ENCODE measurements at places on chromosomes 4 and X. TPM values are rescaled to one million over a fixed set of nuclear protein-coding genes. Genes with fewer than 3 reads are reported as not detected.

HPGDS gene
- 0.70 TPM for total RNA-seq

- H3K36me3 ChIP-seq: no peaks in the 10 kb centered on the region
- H3K27me3 ChIP-seq: no peaks in the 10 kb centered on the region
- H3K4me3 ChIP-seq: no peak overlapping the region
- DNase-seq: no peak
- no peak overlapping the region for H3K27ac ChIP-seq
- H3K4me1 ChIP-seq: no peaks in the 10 kb centered on the region
Measured at GRCh38 chr4:124806403-124806802, 93.9 kb upstream of the ANKRD50 start.

ASB5 gene
- total RNA-seq: not detected

GRCh38 chr4:26784207-26784865 is 76.3 kb upstream of the STIM2 start:
- H3K27me3 ChIP-seq: no peaks in the 10 kb centered on the region
- DNase-seq: no peak
- H3K27ac ChIP-seq: no peak overlapping the region
- H3K4me3 ChIP-seq: no peak overlapping the region

GRCh38 chr4:25904748-25905082 is 9.3 kb upstream of the SMIM20 start:
- no peaks in the 10 kb centered on the region for H3K27me3 ChIP-seq
- no peak overlapping the region for H3K27ac ChIP-seq
- no peak for DNase-seq
- H3K4me1 ChIP-seq: no peaks in the 10 kb centered on the region

PTPN13 gene
- total RNA-seq: 7.6 TPM

- H3K4me1 ChIP-seq: no peaks in the 10 kb centered on the region
- H3K36me3 ChIP-seq: no peaks in the 10 kb centered on the region
- H3K27me3 ChIP-seq: no peaks in the 10 kb centered on the region
- H3K27ac ChIP-seq: no peak overlapping the region
- H3K4me3 ChIP-seq: no peak overlapping the region
- no peak for DNase-seq
Measured at GRCh38 chr4:128727658-128728057, 81.8 kb upstream of the JADE1 start.

NPY1R gene
- 8.5 TPM for total RNA-seq

TIGD2 gene
- total RNA-seq: 2.9 TPM

DNA sequence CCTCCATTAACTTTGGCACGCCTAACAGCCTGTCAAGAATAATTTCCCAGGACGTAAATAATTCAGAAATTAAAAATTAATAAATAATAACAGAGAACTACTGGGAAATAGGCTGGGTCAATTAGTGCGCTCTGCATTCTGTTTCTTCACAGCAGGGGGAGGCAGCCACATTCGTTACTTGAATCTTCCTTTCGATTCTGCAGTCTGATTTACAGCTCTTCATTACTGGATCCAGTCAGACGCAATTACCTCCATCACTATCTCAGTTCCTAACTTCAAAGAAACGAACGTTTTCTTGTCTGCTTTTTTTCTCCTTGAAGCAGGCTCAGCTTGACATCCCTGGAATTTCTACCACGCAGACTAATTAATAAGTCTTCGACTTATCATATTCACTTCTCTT is 9.0 kb upstream of the RPL34 start:
- DNase-seq: no peak
- H3K27ac ChIP-seq: no peak overlapping the region
- no peaks in the 10 kb centered on the region for H3K27me3 ChIP-seq
- no peaks in the 10 kb centered on the region for H3K36me3 ChIP-seq
- H3K4me3 ChIP-seq: no peak overlapping the region

SPATA4 gene
- total RNA-seq: not detected

DNA sequence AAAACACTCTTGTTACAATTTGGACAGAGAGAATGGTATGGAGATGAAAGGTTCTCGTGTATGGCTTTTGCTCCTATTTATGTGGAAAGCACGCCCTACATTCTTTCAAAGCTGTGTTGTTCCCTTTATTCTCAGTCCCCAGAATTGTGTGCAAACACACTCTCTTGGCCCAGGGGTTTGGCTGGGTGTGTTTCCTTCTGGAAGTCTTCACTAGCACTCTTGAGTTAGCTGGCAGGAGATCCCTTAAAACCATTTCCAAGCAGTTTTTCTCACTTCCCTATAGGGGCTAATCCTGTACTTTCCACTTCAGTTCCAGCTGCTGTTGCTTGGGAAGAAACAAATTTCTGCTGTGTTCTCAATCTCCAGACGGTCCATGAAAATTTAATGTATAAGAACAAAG is 35.1 kb downstream of the FHL1 start:
- H3K36me3 ChIP-seq: no peaks in the 10 kb centered on the region
- no peaks in the 10 kb centered on the region for H3K27me3 ChIP-seq
- H3K4me3 ChIP-seq: no peak overlapping the region
- DNase-seq: no peak
- H3K27ac ChIP-seq: no peak overlapping the region
- no peaks in the 10 kb centered on the region for H3K4me1 ChIP-seq

DNA sequence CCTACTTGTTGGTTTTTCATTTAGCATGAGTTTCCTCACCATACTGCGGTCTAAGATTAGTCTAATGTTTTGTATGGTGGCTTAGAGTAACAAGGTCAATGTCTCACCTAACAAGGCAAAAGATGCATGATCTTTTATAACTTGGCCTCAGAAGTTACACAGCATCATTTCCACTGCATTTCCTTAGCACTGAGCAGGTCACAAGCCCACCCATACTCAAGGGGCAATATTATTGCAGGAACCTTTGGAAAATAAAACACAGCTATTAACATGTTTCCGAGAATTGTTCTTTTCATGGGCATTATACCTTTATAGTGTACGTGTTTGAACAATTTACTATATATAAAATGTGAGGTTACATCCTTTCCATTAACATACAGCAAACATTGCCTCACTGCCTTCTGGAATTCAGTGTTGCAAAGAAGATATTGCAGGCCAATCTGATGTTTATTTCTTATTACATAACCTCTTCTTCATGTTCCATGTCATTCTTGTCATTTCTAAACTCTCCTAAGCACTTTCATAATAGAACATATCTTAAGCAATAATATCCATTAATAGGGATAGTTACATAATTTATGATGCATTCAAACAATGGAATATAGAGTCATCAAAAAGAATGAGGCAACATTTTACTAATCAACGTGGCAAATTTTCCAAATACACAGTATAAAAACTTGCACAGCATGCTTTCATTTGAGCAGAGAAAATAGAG is 153.8 kb downstream of the AREG start:
- no peaks in the 10 kb centered on the region for H3K4me1 ChIP-seq
- no peaks in the 10 kb centered on the region for H3K27me3 ChIP-seq
- no peak overlapping the region for H3K27ac ChIP-seq
- DNase-seq: no peak

GPM6B gene
- total RNA-seq: 1.2 TPM

SLC49A3 gene
- 9.0 TPM for total RNA-seq

GRCh38 chr4:123018396-123018775 is 96.0 kb upstream of the NUDT6 start:
- H3K36me3 ChIP-seq: no peaks in the 10 kb centered on the region
- no peak overlapping the region for H3K27ac ChIP-seq
- no peak overlapping the region for H3K4me3 ChIP-seq
- H3K4me1 ChIP-seq: no peaks in the 10 kb centered on the region
- no peak for DNase-seq
- no peaks in the 10 kb centered on the region for H3K27me3 ChIP-seq
